Pulmonary artery endothelial cell (primary cell): ENCODE measurements at places on chromosomes 13 and 19.

DNA sequence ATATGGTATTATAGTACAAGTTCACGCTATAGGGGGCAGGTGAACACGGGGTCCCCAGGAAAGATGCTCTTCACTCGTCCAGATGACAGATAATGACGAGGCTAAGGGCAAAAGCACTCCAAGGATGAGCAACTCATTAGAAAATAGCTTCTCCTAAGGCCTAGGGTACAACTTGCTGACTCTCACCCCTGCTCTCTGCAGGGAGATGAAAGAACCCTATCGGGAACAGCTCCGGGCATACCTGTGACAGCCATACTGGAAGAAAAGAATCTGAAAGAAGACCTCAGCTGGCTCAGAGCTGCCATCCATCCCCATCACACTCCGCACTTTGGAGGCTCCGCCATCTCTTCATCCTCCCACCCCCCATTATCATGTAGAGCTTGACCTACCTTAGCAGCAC is 17.5 kb upstream of the HSPH1 start:
- DNase-seq: no peak

DNA sequence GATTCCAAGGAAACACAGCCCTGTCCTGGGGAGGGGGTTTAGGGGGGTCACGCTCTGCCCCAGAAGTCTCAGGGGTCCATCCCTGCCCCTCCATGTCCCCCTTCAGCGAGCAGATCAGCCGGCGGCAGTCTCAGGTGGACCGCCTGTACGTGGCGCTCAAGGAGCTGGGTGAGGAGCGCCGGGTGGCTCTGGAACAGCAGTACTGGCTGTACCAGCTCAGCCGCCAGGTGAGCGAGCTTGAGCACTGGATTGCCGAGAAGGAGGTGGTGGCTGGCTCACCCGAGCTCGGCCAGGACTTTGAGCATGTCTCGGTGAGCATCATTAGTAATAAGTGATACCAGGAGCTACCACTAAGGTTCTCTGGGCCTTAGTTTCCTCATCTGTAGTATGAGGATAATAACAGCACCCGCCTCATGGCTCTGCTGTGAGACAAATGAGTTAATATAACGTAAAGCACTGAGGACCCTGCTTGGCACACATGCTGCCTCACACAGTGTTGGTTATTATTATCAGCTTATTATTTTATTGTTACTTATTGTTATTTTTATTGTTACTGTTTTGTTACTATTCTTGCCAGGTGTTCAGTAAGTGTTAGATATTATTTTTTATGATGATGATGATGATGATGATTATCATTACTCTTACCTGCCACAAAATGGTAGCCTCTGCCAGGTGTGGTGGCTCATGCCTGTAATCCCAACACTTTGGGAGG is 20.5 kb upstream of the SHKBP1 start:
- no peak for DNase-seq

DNA sequence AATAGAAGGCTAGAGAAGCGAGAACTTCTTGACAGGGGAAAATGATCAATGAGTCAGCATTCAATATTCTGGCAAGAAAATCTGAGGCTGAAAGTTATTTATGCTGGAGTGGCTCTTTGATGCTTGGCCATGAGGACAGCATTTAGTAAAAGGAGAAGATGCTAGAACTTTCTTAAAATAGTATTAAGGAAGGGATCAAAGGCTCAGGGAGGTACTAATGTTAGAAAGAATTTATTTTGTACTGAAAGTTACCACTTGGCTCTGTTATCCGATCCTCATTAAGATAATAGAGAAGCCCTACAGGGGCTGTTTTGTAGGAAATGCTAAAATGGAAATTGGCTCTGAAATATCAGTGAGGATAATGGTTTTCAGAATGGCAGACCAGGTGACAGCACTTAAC is 1774.6 kb upstream of the PCDH20 start:
- no peak for DNase-seq

GRCh38 chr13:111011899-111012298 is 97.0 kb upstream of the ANKRD10 start:
- no peak for DNase-seq

GRCh38 chr19:4057931-4058692 is 8.6 kb downstream of the ZBTB7A start:
- DNase-seq: peak; percentile 40

DNA sequence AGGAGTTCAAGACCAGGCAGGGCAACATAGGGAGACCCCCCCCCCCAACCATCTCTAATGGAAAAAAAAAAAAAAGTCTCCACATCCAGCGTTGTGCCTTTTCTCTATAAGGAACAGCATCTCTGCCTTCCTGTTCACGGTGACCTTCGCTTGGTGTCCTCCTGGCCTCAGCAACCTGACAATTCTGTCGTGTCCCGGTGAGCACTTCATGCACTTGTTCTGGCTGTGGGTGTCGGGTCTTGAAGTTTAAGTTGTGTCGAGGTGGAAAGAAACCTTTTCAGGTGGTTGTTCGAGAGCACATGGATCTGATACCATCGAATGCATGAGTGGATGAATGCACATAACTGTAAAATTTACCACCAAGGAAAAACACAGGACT is 594 bp downstream of the ZNF559 start:
- DNase-seq: no peak

GRCh38 chr19:11236324-11237301 is 2.8 kb upstream of the ANGPTL8 start:
- DNase-seq: no peak

- DNase-seq: no peak
Observed at GRCh38 chr13:85255978-85256377, 543.2 kb downstream of the SLITRK6 start.

GRCh38 chr19:2424686-2425621 is 2.4 kb downstream of the TIMM13 start:
- no peak for DNase-seq
